ENCODE measurements at places on chromosomes 6 and 20.
A peak's percentile ranks its signal among the peaks of the same experiment; 100 is the strongest.

DNA sequence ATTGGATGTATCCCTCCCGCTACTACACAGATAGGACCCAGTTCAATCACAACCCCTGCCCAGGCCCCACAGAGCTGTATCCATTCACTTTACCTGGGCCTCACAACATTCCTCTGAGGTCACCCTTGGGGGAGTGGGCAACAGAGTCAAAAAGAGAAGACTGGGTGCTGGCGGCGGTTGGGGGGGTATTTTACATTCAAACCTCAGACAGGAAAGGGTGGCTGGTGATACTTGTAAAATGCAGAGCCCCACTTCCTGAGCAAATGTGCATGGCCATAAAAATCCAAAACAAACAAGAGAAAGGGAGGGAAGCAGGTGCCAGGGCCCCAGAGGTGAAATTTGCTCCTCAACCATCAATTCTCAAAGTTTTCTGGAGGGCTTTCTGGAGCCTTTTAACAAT is 3.5 kb downstream of the LRFN2 start:
- no peak for DNase-seq

DNA sequence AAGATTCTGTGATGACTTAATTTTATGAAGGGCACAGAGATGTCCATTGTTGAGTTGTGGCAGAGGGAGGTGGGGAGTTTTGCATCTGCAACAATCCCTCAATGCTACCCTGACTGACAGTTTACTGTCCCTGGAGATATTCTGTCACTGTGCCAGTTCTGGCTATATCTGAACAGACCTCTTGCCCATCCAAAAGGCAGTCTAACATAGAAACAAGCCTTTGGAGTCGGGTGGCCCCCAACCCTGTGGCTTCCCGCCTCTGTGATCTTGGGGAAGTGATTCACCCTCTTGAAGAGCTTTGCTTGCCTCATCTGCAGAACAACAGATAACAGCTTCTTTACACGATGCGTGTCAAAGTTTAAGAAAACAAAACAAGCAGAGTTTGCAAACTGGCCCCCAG is 3.8 kb upstream of the E2F1 start:
- no peak for DNase-seq

GRCh38 chr6:39696986-39697788 is 28.0 kb downstream of the KIF6 start:
- DNase-seq: no peak

GRCh38 chr6:164315376-164315775 is 900.9 kb downstream of the QKI start:
- no peak for DNase-seq

DNA sequence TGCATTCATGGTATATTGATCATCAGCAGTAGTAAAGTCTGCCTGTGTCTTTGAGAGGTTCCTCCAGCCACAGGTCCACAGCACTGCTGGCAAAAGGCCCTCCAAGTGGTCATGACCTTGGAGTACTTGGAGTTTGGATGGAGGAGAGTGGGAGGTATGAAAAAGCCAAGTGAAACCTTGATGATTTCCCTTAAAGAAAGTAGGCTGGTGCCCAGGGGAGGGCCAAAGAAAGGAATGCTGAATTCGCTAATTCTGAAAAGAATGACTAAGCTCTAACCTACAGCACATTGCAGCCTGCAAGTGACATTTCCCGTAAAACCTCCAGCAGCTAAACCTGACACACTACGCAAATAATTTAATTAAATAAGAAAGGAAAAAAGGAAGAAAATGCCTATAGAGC is 223.4 kb upstream of the TAB2 start:
- DNase-seq: no peak

GRCh38 chr6:56335726-56336125 is 88.3 kb upstream of the COL21A1 start:
- no peak for DNase-seq

GRCh38 chr6:155319902-155320301 is 5.6 kb upstream of the TFB1M start:
- no peak for DNase-seq

DNA sequence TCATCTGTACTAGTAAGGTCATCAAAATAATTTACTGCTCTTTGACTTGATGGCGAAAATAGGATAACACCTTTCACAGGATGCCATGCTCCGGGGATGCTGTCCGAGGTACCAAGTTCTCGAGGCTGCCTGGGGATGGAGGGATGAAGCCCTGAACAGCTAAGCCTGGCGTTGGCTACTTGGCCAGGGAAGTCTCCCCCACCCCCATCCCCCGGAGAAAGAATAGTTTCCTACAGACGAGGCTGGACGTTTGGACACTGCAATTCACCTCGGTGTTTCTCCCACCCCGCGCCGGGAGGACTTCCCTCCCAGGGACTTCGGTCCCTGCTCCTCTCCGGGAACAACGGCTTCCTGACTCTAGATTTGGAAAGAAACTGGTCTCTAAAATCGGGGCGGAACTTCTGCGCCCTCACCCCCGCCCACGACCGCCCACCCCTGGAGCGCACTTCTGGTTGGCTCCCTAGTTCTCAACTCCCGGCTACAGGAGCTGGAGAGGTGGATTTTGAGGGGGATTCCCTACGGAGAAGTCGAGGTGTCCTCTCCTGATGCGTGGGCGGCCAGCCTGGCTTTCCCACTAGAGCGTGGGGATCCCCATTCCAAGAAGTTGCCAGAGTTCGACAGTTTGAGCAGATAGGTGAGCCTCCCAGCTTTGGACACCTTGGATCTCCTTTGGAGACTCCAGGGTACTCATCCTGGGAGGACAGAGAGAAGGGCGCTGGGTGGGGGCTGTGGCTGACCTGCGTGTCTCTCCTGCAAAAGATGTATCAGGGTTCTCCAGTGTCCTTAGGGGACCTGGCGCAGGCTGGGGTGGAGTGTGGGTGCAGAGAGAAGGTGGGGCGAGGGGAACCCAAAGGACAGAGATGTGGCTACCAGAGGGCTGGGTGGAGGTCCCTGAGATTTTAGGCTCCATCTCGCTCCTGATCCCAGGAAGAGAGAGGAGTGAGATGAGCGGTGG is 1.1 kb downstream of the PCSK2 start:
- DNase-seq: peak; percentile 32

DNA sequence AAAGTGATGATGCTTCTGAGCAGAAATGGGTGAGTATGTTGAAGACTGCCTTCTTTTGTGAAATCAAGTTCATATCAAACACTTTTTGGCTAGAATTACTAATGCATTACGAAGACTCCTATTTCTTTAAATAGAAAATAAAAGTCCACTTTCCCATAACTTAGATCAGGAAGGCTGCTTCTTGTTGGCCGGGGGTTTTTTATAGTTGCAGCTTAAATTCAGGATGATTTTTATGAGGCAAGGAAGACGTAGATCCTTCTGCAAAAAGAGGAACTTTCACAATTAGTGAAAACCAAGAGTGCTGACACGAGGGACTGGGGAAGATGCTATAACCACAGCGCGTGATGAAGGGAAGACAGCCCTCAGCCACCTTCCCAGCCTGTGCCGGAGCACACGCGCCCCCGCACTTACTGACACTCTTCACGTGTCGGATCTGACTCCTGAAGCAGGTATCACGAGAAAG is 206.1 kb upstream of the PRDM1 start:
- DNase-seq: no peak

- DNase-seq: no peak
Measured at GRCh38 chr6:145313041-145313855, 422.1 kb downstream of the EPM2A start.

DNA sequence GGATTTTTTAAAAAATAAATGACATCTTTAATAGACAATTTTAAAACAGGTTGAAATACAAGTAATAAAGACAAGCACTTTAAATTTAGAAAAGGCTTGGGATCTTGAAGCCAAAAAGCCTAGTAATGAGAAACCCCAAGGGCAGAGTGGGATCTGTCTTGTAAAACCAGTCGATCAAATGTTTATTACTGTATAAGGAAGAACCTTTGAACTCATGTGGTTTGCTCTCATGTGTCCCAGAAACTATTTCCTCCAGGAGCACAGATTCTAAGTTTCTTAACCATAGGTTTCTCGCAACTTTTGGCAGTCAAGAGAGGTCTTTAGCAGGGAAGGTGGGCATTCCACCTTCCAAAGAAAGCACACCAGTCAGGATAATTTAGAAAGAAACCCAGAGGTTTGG is 541.7 kb upstream of the BTBD3 start:
- DNase-seq: no peak

DNA sequence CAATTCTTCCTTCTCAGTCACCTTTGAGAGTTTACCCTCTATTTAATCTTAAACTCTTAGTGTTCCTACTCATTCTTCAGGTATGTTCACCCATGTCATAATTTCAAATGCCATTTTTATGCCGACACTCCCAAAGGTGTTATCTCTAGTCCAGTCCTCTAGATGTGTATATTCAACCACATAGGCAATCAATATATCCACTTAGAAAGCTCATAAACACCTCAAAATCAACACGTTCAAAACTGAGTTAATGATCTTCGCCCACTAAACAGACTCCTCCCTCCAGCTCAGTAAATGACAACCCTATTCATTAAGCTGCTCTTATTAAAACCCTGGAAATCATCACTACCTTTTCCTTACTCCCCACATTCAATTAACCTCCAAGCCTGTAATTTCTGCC is 6.4 kb downstream of the OSTM1 start:
- DNase-seq: no peak

GRCh38 chr20:881051-881782 is 34.9 kb downstream of the ANGPT4 start:
- no peak for DNase-seq

- DNase-seq: no peak
Measured at GRCh38 chr20:8395956-8396355, 263.9 kb downstream of the PLCB1 start.

- DNase-seq: no peak
Measured at GRCh38 chr6:128521282-128521632, 858 bp upstream of the PTPRK start.

- DNase-seq: peak; percentile 65
Measured at GRCh38 chr20:59525500-59526241, 78.7 kb upstream of the PHACTR3 start.

DNA sequence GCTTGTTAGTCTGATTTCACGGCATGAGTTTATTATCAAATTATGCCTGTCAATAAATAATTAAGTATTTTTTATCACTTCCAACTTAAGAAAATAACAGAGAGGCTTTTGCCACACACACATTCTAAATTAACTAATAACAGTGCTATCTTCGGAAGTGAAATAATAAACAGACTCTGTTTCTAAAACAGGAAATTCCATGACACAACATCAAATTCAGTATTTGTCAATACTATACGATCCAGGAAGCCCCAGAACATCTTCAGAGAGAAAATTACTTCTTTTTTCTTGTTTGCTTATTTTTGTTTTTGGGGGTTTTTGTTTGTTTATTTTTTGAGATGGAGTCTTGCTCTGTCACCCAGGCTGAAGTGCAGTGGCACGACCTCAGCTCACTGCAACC is 150.7 kb upstream of the PRDM1 start:
- no peak for DNase-seq

GRCh38 chr6:47145212-47145611 is 103.1 kb upstream of the ADGRF1 start:
- no peak for DNase-seq

DNA sequence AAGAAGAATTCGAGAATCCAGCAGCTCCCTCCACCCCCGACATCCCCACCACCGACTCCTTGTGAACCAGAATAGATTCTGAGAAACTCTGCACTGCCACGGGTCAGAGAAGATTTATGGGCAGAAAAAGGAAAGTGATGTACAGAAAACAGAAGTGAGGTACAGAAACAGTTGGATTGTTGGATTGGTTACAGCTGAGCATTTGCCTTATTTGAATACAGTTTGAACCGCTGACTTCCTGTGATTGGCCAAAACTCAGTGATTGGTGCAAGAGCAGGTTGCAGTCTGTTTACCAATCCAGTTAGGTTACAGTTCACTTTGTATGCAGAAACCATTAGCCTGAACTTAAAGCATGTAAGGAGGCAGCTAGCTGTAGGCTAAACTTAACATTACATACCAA is 131.2 kb upstream of the HDDC2 start:
- no peak for DNase-seq

GRCh38 chr6:144162977-144163376 is 12.7 kb downstream of the STX11 start:
- DNase-seq: no peak

DNA sequence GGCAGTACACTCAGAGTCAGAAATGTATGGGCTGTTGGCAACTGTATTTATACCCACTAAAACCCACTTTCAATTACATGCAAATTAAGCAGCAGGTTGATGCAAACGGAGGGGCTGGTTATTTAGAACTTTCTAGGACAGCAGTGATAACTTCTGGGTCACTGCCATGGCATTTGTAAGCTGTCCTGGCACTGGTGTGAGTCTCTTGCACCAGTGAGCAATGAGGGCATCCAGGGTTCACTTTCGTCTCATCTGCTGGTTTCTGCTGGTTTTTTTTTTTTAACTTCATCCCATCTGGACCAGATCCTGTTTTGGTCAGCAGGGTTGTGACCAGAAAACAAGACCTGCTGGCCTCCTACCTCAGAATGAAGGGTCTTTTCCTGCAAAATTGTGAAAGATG is 49.2 kb downstream of the CDH26 start:
- DNase-seq: no peak

DNA sequence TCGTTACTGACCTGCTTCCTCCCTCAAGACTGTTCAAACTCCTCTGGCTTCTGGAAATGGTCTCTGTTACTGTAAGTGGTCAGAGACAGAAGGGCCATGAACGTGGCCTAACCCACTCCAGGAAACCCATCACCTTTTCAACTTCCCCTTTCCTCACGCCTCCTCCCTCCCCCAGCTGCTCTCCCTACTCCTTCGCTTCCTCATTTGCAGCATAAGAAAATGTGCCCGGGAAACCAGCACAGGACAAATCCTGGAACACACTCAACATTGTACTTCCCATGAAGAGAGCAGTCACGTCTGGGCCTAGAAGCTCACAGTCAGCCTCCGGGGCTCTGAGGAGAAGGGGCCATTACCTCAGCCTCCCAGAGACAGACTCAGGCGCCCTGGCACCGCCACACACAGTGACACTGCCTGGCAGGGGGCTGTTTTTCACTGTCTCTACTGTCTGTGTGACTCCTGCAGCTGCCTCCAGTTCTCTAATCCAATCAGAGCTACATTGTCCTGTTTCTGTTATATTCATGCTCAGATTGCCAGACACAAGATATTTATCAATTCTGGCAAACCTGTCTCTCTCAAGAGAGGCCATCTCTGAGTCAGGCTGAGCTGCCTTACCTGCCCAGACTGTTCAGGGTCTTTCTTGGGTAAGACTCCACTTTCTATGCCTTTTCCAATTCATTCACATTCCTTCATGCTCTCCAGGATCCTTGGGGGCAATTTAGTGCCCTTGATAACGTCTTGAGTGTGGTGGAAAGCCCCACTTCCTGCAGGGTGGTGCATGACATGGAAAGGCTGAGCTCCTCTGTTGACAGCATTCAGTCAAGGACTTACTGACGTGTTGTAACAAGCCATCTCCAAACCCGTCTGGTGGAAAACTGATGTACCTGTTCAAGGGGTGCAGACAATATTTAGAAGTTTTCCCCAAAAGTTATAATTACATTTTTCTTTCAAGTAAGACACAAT is 242.2 kb downstream of the HIVEP2 start:
- no peak for DNase-seq

- no peak for DNase-seq
Measured at GRCh38 chr6:51842804-51843378, 244.5 kb downstream of the PKHD1 start.

DNA sequence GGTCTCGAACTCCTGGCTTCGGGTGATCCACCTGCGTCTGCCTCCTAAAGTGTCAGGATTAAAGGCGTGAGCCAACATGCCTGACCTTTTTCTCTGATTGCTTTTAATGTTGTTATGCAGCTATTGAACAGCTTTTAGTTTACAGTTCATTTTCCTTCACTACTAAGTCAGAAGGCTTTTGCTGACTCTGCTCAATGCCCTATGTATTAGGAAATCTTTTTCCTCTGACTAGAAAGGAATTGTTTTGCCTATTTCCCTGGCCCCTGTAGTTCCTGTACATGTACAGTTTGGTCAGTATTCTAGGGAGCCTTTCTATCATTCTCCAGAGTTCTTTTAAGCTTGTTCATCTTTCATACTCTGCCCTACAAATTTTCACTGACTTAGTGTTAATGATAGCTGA is 280.2 kb downstream of the CDKAL1 start:
- DNase-seq: no peak

All from progenitor cell of endocrine pancreas (in vitro differentiated cells).